ENCODE measurements at places on chromosomes 5 and 9.

GRCh38 chr9:31590091-31590490, 794.4 kb upstream of the ACO1 start:
- DNase-seq = no peak

GRCh38 chr9:115057559-115057958, 60.4 kb downstream of the TNC start:
- DNase-seq = no peak

DNA sequence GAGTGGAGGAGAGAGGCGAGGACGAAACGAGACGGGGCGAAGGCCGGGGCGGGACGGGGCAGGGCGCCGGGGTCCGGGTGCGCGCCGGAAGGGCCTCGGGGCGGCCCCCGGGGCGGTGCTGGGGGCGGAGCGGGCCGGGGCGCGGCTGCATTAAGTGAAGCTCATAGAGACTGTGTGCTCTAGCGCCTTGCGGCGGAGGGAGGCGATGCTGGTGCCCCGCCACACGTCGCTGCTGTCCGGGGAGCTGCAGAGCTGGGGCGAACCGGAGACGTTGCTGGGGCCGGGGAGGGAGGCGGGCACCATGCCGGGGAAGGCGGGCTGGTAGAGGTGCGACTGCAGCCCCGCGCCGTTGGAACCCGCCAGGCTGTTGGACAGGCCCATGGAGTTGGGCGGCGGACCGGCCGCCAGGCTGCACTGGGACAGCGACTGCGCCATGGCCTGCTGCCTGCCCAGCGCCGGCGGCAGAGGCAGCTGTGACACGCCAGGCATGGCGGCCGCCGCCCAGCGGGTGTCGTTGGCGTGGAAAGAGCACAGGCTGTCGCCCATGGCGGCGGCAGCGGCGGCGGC, 8.3 kb downstream of the OTP start:
- peak; percentile 71 for DNase-seq

GRCh38 chr5:34652914-34653313, 3.2 kb upstream of the RAI14 start:
- no peak for DNase-seq

DNA sequence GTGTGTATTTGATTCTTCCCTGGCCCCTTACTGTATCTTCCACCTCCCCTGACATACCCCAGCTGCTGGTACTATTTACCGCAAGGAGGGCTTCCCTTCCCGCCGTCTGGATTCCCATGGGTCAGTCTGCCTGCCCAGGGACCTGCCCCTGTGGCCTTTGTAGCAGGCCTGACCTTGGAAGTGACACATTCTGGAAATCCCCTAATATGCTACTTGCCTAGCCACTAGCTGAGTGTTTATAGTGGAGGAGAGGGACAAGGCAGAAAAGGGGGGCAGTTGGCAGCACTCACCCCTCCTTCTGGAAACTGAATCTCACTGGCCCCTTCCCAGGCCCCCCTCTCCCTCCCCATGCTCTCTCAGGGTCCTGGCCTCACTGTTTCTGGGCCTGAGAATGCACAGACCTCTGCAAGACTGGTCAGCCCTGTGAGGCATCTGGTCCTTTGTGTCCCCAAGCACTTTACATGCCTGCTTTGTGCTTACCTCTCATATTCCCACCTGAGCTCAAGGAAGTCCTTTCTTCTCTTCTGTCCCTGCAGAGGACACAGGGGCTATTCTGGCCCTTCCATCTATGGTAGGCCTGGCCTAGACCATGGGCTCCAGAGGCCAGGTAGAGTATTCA, 8.2 kb upstream of the CCL21 start:
- DNase-seq = no peak

- DNase-seq = no peak
These were observed 27.2 kb upstream of the KLF9 start for GRCh38 chr9:70441622-70442021.

- no peak for DNase-seq
These were observed 183.5 kb downstream of the RFX3 start for GRCh38 chr9:3342159-3342777.

GRCh38 chr5:148063861-148064260, at the start of gene SPINK5:
Gene SPINK5 (plus strand): TSS chr5:148063980. CDS start chr5:148064045, 65 bp downstream.
- DNase-seq = no peak

DNA sequence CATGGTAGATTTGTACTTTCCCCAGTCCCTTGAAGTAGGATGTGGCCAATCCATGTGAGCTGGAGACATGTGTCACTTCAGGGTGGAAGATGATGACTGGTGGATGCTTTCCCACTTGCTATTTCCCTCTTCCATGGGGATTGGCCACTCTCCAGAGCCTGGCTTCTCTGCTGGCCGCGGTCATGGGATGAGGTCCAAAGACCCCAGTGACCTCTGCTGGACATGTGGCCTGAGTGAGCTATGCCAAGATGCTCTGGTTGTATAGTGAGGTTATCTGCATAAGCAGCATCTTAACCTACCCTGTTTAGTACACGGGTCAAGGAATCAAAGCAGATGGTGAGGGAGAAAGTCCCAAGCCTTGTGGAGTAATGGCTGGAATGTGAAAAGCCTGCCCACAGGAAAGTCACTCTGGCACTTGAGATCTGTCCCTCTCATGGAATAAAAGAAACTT, 47.1 kb downstream of the SH3PXD2B start:
- no peak for DNase-seq

DNA sequence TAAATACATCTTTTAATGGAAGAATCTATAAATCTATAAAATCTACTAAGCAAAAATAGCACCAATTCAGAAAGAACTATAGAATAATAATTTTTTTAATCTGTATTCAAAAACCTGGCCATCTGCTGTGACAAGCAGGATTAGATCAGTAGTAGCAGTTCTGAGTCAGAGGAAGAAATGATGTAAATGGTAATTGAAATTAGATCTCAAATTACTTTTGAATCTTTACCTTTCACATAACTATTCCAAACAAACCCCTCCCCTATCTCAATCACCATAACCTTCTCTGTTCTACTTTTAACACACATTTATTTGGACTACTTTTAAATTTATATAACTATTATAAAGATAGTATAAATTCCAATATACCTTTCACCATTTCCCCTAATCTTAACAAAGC, 727.8 kb upstream of the FAM174A start:
- no peak for DNase-seq

DNA sequence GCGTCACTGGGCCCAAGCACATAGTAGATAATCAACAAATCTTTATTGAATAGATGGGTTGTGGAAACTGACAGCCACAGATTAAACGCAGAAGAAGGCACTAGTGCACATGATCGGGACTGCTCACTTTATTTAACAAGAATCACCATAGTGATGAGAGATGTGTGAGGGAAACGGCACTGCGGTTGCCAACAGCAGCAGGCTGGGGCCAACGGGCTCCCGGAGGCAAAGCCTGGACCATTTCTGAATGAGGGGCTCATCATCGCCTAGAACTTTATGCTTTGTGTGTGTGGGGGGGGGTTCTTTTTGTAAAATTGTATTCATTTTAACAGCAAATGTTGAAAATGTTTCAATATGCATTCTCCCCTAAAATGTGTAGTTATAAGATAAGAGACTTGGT, 61.9 kb upstream of the RUFY1 start:
- DNase-seq = no peak

DNA sequence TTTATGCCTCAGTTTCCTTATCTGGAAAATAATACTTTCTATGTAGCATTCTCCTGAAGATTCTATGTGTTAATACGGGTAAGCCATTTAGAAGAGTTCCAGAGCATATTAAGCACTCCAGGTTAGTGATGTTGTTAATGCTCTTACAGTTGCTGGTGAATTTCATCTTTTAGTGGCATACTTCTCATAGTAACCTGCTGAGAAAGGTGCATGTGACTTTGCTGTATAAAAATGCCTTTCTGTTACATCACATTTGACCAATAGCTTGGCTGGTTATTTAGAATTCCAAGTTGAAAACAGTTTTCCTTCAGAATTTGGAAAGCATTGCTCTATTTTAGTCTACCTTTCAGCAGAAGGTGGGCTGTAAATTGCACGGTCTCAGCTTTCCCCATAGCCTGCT, 27.2 kb downstream of the GCNT1 start:
- DNase-seq = no peak

- peak; percentile 50 for DNase-seq
These were observed 931 bp downstream of the FAM219A start for GRCh38 chr9:34457266-34458012.

DNA sequence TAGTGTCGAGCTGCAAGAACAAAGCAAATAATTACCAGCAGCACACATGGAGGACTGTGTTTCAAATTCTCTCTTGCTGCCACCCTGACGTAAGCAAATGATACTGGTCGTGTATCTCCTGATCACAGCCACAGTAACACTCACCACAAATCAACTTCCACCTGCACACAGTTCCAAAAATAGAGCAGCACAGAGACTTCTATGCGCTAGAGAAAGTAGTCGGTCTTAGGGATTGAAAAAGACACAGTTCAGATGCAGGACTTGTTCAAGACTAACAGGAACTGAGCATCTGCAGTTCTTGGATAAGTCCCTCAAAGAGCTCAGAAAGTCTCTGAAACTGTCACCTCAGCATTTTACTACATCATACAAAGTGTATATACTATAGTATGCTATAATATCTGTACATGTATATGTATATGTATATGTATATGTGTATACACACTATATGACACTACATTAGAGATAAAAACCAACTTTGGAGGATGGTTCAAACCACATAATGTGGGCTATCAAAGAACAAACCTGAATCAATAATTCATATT, 279.0 kb downstream of the GLIS3 start:
- DNase-seq = no peak

DNA sequence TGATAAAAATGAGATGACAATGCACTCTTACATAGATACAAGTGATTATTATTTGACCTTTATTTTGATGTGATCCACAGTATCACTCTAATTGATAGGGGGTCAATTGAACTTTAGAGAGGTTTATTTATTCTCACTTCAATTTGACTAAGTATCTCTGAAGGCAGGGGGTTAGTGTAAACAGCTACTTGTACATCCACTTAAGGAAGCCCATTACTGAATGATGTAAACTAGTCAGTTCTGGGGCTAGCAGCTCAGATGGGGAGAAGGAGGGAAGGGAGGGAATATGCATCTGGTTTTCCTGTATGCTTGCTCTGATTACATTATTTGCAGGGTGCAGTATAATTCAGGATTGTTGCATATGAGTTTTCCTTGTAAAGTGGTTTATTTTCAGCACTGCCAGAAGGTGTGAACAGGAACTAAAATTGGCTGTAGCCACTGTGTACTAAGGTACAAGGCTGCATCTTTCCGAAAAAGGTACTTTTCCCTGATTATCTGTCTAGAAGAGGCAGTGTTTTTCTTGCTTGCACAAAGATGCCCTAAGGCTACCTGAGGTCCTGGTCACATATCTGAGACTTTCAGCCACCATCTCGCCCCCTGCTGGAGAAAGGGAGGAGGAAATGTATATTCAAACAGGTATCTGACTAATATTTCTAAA, 51.2 kb downstream of the MRPS27 start:
- DNase-seq = peak; percentile 55

- peak; percentile 29 for DNase-seq
These were observed 119.3 kb downstream of the GALNT10 start for GRCh38 chr5:154309805-154310204.

DNA sequence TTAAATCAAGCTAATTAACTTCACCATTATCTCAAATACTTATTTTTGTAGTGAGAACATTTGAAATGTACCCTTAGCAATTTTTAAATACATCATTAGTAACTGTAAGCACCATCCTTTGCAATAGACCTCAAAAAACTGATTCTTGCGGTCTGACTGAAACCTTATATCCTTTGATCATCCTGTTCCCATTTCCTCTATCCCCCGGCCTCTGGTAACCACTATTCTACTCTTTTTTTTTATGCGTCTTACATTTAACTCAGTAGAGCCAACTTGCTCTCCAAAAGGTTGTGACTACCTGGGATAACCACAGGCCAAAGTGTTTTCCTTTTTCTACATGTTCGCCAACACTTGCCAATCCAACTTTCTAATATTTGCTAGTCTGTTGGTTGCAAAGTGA, 106.1 kb downstream of the IRX1 start:
- DNase-seq = no peak

GRCh38 chr5:154860765-154861164, 2.3 kb downstream of the CNOT8 start:
- DNase-seq = no peak

GRCh38 chr9:135051316-135052038, 36.0 kb upstream of the OLFM1 start:
- no peak for DNase-seq

DNA sequence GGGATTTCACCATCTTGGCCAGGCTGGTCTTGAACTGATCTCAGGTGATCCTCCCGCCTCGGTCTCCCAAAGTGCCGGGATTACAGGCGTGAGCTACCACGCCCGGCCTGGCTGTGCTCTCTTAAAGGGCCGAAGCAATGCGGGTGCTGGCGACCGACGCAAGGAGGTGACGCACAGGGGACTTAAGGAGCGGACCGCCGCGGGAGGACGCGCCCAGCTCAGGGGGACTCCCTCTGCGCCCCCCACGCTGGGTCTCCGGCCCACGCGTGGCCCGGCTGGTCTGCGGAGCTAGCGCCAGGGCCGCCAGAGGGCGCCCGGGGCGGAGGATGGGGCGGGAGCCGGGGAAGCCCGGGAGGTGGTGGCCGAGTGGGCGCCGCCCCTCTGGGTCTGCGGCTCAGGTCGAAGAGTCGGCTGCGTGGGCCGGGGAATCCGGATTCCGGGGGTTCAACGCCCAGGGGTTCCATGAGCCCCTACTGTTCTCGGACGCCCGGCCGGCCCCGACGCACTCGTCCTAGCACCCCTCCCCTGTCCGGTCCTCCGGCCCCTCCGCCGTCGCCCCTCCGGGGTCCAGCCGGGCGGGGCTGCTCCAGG, 502 bp upstream of the CERCAM start:
- DNase-seq = peak; percentile 76

DNA sequence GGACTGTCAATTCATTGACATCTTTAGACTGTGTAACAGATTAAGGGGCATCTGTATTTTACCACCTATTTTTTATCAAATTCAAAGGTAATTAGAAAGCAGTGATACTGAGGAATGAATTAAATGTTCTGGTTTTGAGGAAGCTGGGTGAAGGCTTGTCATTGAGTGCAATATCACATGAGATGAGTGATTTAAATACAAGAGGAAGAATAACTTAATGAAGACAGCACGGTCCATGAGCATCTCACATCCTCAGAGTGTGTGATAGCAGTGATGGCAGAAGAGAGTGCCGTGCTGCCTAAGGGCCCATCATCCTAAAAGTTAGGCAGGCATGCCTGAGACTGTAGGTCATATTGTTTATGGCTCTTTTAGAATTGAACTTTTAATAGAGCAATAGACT, 263.3 kb downstream of the MAST4 start:
- DNase-seq = no peak

DNA sequence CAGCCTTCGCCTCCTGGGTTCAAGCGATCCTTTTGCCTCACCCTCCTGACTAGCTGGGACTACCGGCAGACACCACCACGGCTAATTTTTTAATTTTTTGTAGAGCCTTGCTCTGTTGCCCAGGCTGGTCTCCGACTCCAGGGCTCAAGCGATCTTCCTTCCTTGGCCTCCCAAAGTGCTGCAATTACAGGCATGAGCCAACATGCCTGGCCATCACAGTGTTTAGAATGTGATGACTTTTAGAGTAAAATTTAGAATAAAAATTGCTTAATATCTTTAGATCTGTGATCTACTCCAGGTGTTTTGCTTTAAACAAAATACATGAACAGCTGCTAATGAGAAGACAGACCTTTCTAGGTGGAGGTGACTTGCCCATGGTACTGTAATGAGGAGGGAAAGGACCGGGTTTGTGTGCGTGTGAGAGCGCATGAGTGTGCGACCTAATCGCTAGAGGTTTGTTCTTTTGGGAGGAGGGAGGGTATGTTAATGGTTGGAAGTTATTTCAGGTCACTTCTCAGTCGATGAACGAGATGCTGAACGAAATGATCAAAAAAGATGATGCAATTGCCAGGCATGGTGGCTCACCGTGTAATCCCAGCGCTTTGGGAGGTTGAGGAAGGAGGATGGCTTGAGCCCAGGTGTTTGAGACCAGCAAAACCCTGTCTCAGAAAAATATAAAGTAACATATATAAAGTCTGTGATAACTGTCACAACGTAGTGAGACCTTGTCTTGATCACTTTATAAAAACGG, 2.0 kb downstream of the CNOT6 start:
- no peak for DNase-seq
